Stomach (tissue), 19 donors: ENCODE measurements at places on chromosomes 12 and 14. TPM values are rescaled to one million over a fixed set of nuclear protein-coding genes. Genes with fewer than 3 reads are reported as not detected.

DNA sequence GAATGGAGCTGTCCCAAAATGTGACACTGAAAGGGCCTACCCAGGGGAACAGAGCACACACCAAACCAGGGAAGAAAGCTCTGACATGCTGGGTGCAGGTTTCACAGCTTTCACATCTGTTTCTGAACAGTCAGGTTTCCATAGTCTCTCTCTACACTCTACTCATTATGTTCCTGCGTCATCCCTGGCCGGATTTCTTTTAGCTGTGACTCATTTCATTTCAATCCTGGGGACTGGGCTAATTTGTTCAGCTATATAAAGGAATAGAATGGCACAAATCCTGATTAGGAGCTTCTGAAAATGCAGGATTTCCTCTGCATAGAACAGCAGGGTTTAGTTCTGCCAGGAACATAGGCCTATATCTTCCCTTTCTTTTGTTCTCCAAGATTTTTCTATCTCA is 649.8 kb downstream of the RPS29 start:
- no peak for DNase-seq

DNA sequence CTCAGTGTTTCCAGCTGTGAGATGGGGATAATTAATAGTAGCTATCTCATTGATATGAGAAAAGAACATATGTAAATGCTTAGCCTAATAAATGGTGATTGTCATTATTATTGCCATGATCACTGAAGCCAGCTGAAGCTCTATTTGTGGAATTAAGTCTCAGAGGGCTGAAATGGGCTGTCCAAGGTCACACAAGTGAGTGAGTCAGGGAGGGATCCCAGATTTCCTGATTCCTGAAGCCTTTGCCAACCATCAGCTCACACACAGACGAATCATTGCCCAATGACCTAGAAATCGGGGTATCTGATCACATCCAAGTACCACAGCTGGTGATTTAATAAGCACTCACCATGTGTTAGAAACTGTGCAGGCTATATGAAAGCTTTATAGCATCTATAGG is 21.6 kb upstream of the TMEM229B start:
- DNase-seq, result no peak

GRCh38 chr12:131153016-131153415 is 199.3 kb downstream of the ADGRD1 start:
- DNase-seq, result no peak

DNA sequence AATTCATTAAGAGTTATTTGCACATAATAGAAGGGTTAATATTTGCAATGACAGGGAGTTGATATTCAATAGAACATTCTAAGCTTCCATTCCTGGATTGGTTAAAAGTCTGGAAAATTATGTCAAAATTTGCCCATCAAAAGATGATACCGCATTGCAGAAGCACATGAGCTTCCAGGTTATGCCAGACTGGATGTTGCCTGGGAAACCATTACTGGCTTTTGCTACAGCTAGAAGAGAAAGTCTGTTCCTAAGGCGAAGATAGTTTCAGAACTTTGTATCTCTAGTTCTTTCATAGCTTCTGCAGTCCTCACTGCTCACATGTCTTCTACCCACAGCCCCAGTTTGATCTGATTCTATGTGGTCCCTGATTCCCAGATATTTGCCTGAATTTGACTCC is 122.4 kb upstream of the AMIGO2 start:
- DNase-seq, result no peak

GRCh38 chr14:87705439-87705896 is 287.5 kb downstream of the GALC start:
- DNase-seq, result no peak

GRCh38 chr12:18421867-18422266 is 160.5 kb downstream of the PIK3C2G start:
- DNase-seq, result no peak

- peak; percentile 16 for DNase-seq
These were observed 32.3 kb upstream of the RAD51AP1 start for GRCh38 chr12:4506430-4506829.

DNA sequence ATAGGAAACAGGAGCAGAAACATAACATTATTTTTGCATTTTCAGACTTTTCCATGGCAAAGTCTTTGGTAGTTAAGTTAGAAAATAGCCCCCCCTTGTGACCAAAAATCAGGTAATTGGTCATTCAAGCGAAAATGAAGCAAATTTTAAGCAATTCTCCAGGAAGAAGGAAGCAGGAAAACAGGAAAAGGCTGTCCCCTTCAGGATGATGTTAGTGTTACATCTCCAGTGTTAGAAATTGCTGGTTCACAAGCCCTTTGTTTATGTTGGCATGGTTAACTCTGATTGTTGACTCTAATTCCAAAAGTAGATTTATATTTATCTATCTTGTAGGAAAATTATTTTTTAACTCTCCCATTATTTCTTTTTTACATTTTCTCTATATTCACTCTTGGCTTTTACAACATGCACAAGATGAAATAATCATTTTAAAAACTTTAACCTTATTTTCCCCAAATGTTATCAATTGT is 18.8 kb upstream of the GAS2L3 start:
- DNase-seq, result no peak

DNA sequence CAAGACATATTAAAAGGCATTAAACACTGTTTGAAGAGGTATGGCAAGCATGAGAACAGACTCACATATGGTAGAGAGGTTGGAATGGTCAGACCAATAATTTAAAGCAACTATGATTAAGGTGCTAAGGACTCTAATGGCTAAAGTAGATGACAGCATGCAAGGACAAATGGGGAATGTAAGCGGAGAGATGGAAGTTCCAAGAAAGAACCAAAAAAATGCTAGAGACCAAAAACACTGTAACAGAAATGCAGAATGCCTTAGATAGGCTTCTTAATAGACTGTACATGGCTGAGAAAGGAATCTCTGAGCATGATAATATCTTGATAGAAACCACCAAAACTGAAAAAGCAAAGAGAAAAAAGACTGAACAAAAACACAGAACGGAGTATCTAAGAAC is 77.4 kb downstream of the RIN3 start:
- DNase-seq, result no peak

- no peak for DNase-seq
These were observed 170.5 kb downstream of the IPO8 start for GRCh38 chr12:30525171-30525570.

DNA sequence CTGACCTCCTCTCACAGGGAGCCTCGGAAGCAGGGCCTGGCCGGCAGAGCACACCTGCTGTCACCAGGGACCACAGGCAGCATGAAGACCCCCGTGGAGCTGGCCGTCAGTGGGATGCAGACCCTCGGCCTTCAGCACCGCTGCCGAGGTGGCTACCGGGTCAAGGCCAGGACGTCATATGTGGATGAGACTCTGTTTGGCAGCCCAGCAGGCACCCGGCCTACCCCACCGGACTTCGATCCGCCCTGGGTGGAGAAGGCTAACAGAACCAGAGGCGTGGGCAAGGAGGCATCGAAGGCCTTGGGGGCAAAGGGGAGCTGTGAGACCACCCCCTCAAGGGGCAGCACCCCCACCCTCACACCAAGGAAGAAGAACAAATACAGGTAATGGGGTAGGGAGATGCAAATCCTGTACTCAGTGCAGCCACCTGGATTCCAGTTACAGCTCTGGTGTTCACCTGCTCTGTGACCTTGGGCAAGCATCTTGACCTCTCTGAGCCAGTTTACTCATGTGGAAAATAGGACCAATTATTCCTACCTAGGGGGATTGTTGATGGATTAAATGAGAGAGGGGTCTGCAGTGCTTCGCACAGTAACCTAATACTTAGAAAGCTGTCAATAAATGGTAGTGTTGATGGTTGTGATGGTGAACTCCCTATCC is 1.3 kb downstream of the RITA1 start:
- no peak for DNase-seq

DNA sequence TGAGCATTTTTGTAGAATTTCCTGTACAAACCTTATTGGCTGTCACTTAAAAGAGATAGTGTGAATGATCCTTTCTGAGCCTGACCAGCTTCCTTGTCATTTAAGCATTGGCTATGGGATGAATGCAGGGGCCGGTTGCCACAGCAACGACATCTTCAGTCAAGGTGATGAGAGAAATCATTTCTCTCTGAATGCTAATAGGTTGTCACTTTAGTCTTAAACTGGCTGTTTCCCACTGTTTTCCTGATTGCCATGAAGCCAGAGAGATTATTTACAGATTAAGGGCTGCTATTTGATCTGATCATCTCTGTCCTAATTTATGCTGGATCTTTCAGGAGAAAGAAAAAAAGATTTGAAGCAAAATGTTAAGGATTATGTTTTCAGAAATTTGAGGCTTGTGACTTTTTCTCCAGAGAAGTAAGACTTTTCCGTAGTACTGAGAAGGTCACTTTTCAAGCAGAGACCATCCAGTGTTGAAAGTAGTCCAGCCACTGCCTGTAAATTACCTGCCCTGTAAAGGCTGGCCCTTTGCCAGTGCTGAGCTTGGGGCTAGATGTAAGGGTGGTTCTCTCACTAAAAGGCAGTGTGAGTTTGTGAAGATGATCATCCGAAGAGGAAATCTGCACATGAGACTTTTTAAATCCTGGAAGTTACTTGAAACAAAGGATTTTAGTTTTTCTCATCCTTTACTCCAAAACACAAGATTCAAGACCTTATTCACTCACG is 235.6 kb downstream of the DACT1 start:
- peak; percentile 22 for DNase-seq

- no peak for DNase-seq
These were observed 563 bp upstream of the STXBP6 start for GRCh38 chr14:25050269-25051150.

DNA sequence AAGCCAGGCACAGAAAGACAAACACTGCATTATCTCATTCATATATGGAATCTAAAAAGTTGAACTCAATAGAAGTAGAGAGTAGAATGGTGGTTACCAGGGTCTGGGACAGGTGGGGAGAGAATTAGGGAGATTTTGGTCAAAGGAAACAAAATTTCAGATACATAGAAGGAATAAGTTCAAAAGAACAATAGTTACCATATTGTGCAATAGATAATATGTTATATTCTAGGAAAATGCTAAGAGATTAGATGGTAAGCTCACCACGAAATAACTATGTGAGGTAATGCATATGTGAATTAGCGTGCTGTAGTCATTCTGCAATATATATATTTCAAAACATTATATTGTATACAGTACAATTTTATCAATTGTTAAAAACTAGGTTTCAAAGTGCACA is 442.5 kb downstream of the KCNH5 start:
- DNase-seq, result no peak

GRCh38 chr12:32134101-32134888 is 27.6 kb downstream of the BICD1 start:
- no peak for DNase-seq

GRCh38 chr14:103136388-103137271 is 13.4 kb downstream of the TNFAIP2 start:
- peak; percentile 60 for DNase-seq

DNA sequence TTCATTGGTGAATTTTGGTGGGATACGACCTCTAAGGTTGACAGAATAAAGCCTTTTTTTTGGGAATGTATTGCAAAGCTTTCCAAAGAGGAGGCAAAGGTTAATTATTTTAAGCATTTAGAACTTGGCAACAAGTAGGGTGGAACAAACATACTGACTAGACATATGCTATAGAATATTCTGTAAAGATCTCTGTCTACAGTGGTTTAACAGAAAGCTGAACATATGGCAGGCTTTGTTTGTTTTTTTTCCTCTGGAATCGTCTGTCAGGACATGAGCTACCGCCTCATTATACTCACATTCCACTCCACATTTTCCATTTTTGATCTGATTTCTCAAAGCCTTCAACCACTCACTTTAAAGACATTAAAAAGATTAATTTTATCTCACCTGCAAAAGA is 153.4 kb upstream of the PELI2 start:
- DNase-seq, result no peak

GRCh38 chr12:99444859-99445316 is 202.7 kb upstream of the GARIN6 start:
- DNase-seq, result no peak

GRCh38 chr12:132638541-132639408 is 20.2 kb downstream of the P2RX2 start:
- peak; percentile 72 for DNase-seq

- peak; percentile 45 for DNase-seq
These were observed 26.5 kb downstream of the BMP4 start for GRCh38 chr14:53929871-53930715.

DNA sequence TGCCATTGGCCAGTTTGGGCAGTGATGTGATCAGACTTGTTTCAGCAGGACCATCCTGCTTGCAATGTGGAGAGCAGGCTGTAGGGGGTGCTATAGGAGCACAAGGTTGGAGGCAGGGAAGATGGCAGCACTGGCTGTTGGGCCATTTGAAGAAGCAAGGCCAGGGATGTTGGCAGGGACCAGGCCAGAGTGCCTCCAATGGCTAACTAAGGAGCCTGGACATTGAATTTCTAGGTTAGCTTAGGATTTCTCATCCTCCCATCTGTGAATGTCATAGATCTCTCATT is 23.5 kb downstream of the FGF23 start:
- DNase-seq, result no peak

DNA sequence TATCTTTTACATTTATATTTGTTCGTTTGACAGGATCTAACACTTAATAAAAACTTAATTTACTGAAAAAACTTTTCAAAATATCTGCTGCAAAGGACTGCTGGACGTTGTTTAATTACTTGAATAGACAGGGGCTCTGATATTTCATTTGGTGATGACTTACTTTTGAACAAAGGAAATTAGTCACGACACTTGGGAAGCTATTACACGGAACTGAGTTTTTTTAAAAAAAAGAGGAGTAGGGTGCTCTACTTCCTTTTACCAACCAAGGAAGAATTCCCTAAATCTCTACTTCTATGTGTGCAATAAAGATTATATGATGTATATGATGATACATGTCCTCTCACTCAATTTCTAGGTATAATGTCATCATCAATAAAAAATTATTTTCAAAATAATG is 4.7 kb downstream of the FGD6 start:
- DNase-seq, result no peak

GRCh38 chr12:44334347-44334746 is 498.5 kb downstream of the TMEM117 start:
- no peak for DNase-seq

- no peak for DNase-seq
These were observed 673.9 kb downstream of the SLC16A7 start for GRCh38 chr12:60269611-60270269.

The VRTN gene
- not detected for total RNA-seq

The KRT6B gene
- total RNA-seq, result not detected

The INHBC gene
- not detected for total RNA-seq

The KLRC4 gene
- not detected for total RNA-seq

The TAS2R30 gene
- total RNA-seq, result 21.7 TPM

The SPIC gene
- not detected for total RNA-seq

The PDZRN4 gene
- total RNA-seq, result 29.0 TPM

The TPH2 gene
- total RNA-seq, result not detected

The CCDC184 gene
- 0.89 TPM for total RNA-seq

The FGF6 gene
- not detected for total RNA-seq

The FOXG1 gene
- not detected for total RNA-seq

The ASB2 gene
- total RNA-seq, result 199 TPM

The ENDOU gene
- total RNA-seq, result not detected

The DNAAF2 gene
- 8.9 TPM for total RNA-seq

The BICDL1 gene
- 67.1 TPM for total RNA-seq
